ENCODE measurements at places on chromosomes 2 and 18.
A peak's percentile ranks its signal among the peaks of the same experiment; 100 is the strongest.

GRCh38 chr2:149223472-149224095 is 106.8 kb upstream of the LYPD6 start:
- no peak for DNase-seq

DNA sequence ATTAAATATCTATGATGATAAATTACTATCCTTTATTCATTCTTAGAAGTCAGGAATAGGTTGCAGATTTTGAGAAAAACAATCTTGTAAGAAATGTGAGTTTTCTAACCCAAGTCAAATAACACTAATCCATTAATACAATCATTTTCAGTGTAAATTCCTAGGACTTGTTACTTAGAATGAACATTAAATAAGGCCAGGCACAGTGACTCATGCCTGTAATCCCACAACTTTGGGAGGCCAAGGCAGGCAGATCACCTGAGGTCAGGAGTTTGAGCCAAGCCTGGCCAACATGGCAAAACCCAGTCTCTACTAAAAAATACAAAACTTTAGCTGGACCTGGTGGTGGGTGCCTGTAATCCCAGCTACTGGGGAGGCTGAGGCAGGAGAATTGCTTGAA is 45.8 kb upstream of the CDKL4 start:
- DNase-seq = no peak

GRCh38 chr2:110871637-110872036 is 139.3 kb downstream of the ACOXL start:
- DNase-seq = no peak

GRCh38 chr2:8790739-8791162 is 46.7 kb downstream of the KIDINS220 start:
- no peak for DNase-seq

DNA sequence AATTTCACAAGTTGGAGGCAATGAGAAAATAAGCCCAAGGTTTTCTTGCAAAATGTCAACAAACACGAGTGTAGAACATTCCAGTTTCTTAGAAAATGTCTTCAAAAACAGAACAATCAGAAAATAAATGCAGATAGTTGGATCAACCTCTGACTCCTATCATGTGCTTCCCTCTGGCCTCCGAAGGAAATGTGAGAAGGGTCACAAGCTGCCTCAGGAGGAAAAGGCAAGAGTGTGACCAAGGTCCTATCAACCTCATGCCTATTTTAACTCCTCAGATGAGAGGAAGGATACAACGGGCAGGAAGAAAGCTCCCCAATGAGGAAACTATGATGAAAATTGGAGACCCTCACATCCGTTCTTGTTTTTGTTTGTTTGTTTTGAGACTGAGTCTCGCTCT is 7.9 kb downstream of the SCYGR5 start:
- DNase-seq = no peak

GRCh38 chr2:174607989-174608865 is 10.6 kb upstream of the WIPF1 start:
- DNase-seq = no peak

- no peak for DNase-seq
Measured at GRCh38 chr2:188076149-188077056, 215.3 kb upstream of the GULP1 start.

GRCh38 chr2:132488491-132488890 is 71.9 kb downstream of the GPR39 start:
- no peak for DNase-seq

DNA sequence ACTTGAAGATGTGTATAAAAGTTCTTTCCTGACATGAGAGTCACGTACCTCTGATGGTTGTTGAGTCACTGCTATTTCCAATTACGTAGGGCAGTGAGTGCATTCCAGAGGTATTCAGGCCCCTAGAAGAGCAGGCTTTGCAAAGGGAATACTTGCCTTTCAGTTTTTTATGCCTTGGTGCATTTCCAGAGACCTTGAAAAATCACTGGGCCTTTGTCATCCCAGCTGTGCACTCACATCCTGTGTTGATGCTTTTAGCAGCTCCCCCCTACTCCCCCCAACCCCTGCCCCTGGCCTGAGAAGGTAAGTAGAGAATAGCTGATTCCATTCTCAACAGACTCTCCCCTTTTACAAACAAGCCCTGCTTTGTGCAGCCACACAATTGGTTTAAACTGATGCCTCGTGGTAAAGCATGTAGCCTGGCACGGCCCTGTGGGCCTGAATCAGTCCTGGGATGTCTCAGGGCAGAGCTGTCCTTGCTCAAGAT is 174.2 kb downstream of the PRPF40A start:
- DNase-seq = no peak

GRCh38 chr2:238158018-238158508 is 707 bp upstream of the ERFE start:
- DNase-seq = no peak

DNA sequence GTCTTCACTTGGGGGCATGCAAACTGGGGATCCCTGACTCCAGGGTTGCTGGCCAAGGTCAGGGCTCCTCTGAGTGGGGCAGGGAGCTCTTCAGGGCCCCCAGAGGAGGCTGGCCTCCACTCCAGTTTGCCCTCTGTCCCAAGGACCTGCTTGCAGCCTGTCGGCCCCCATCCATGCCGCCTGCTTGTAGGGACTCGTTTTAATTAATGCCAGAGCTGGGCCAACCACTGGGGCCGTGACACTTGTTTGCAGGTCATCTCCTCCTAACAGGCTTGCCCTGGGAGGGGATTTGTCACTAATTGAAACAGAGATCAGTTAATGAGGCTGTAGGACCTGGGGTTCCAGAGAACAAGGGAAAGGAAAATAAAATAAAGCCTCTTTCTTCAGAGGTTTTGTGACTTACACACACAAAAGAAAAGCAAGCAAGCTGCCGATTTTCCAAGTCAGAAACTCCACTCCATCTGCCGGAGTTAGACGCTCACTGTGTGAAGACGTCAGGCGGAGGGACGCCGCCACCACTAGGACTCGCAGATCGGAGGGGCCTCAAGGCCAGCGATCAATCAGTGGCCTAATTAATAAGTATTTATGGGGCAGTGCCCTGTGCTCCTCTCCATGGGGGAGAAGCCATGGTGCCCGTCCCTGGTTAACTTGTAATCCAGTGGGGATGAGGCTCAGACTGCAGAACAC is 75.9 kb downstream of the SFXN5 start:
- DNase-seq = no peak

DNA sequence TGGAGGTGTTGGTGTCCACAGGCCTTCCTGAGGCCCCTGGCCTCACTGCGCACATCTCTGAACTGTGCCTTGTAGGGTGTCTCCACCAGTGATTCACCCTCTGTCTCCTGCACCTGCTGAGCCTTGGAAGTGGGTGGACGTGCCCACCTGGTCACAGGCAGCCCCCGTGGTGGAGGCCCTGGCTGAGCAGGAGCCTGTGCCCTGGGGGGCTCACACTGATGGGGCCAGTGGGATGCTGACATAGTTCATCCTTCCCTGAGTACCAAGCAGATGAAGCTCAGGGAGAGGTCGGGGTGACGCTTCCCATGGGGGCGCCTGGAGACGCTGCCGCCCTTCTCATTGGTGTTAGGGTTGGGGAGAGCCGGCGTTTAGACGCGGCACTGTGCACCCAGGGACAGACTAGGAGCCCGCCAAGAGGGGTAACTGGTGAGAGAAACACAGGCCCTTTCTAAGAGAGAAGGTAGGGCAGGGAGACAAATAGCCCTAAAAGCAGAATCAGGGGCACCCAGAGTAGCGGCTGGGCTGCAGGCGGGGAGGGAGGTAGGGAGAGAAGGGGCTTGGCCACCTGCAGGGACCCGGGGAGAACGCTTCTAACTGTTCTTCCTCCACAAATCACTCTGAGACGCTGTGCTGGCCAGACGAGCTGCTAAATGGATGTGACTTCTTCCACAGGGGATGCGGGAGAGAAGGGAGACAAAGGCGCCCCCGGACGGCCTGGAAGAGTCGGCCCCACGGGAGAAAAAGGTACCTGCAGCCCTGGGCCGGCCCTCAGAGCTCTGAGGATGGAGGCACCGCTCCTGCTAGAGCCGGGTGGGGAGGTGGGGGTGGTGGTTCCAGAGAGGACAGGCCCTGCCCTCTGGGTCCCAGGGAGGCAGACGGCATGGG is 18.0 kb downstream of the COLEC11 start:
- no peak for DNase-seq

GRCh38 chr2:160044728-160045127 is 17.7 kb downstream of the PLA2R1 start:
- DNase-seq = no peak

DNA sequence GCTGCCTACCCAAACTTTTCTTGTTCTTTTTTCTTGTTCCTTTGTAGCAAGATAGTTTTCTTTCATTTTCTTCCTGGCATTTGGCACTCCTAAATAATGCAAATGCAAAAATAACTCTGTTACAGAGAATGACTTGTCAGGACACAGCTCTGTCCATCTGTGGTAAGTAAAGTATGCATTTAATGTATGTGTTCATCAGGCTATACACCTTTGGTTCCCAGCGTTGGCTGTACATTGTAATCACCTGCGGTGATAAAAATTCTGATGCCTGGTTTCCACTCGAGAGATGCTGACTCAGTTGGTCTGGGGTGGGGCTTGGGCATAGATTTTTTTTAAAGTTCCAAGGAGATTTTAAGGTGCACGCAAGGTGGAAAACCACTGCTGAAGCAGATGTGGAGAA is at the start of gene SERPINB13:
TSS of gene SERPINB13 (plus strand) at position 378 of the 400 bp plus-strand sequence. CDS start 1,325 bp downstream, outside the sequence.
- DNase-seq = no peak

GRCh38 chr2:71548646-71549425 is 95.5 kb downstream of the DYSF start:
- DNase-seq = peak; percentile 29

DNA sequence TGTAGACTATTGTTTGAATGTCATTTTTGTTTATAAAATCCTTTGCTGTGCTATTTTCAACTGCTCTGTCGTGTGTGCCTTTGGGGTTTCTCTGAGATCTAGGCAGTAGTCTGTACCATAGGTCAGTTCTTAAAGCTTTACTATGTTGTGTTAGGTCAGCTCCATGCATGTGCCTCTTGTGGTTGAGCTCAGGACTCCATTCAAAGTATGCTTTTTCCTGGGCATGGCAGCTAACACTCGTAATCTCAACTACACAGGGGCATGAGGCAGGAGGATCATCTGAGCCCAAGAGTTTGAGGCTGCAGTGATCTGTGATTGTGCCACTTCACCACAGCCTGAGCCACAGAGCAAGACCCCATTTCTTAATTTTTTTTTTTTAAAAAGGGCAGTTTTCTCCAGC is 174.4 kb upstream of the SPHKAP start:
- no peak for DNase-seq

GRCh38 chr2:63866009-63866709 is 24.5 kb downstream of the UGP2 start:
- no peak for DNase-seq

All from stimulated activated CD4-positive, alpha-beta T cell treated with anti-CD3 and anti-CD28 coated beads, Interleukin-15, amount 100 ng/mL, for 1 hour (primary cell).